ENCODE measurements at places on chromosomes 12 and 14. TPM values are rescaled to one million over a fixed set of nuclear protein-coding genes. Genes with fewer than 3 reads are reported as not detected.

- no peak for DNase-seq
Measured at GRCh38 chr12:131943876-131944275, 5.9 kb upstream of the EP400 start.

- no peak for DNase-seq
Measured at GRCh38 chr14:102914474-102915291, 7.8 kb upstream of the AMN start.

GRCh38 chr12:15527201-15528080 lies 205.1 kb downstream of the PTPRO start:
- peak; percentile 53 for DNase-seq

DNA sequence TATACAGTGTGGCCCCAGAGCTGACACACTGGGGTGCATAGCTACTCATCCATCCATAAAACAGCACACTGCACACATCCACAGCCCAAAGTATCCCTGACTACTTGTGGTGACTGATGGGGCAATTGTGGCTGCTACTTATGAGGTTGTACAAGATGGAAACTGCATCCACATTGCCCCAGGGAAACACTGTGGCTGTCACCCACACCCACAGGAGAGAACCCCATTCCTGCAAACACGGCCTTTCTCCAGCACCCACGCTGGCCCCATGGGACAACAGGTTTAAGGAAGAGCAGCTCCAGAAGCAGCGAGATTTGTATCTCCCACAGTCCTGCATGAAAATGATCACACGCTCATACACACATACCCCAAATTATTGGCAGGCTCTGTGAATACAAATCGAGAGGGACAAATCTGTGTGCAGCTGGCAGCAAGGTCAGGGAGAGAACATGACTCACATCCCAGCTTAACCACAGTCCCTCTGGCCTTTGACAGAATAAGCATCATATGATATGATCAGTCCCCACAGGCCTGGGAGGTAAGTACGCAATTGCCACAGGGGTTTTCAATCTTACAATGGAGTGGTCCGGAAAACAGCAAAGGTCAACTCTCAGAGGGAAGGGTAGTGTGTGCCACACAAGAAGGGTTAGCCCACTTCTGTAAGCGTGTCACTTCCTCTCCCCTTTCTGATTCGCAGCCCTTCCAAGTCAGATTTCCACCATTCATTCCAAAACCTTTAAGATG lies 61.9 kb downstream of the ESR2 start:
- peak; percentile 88 for DNase-seq

GRCh38 chr12:26789731-26790644 lies 43.0 kb downstream of the ITPR2 start:
- peak; percentile 90 for DNase-seq

GRCh38 chr14:99634443-99634842 lies 10.5 kb upstream of the HHIPL1 start:
- no peak for DNase-seq

DNA sequence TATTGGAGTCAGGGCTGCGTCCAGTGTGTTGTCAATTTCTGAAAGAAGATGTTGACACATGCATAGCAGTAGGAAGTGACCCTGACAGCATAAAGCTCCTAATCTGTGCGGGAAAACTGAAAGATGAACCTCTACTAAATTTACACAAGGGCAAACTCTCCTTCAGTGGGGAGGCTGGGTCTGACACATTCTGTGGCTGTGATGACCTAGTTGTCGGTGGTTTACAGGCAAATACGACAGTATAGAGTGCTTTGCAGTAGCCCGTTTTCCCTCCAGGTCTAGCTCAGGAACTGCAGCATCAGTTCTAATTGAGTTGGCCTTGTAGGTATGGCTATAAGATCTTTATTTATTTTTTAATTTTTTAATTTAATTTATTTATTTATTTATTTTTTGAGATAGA lies 14.8 kb upstream of the GABARAPL1 start:
- DNase-seq = no peak

- no peak for DNase-seq
Measured at GRCh38 chr12:91139286-91139685, 28.0 kb upstream of the LUM start.

- no peak for DNase-seq
Measured at GRCh38 chr12:76713986-76714385, 49.9 kb upstream of the ZDHHC17 start.

DNA sequence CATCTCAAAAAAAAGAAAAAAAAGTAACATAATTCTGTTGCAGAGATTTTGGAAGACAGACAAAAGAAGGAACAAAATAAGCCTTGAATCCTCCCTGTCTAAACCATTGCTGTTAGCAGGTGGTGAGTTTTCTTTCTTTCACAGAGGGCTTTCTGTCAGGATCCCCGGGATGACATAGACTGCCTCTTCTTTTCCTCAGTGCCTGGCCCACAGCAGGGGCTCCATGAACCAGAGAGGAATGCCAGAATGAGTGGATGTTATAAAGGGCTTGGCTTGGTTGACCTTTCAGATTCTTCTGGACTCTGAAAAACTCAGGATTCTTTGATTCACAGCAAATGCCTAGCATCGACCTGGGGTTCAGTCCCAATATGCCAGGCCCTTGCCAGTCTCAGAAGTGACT lies 45.8 kb upstream of the CORO1C start:
- no peak for DNase-seq

DNA sequence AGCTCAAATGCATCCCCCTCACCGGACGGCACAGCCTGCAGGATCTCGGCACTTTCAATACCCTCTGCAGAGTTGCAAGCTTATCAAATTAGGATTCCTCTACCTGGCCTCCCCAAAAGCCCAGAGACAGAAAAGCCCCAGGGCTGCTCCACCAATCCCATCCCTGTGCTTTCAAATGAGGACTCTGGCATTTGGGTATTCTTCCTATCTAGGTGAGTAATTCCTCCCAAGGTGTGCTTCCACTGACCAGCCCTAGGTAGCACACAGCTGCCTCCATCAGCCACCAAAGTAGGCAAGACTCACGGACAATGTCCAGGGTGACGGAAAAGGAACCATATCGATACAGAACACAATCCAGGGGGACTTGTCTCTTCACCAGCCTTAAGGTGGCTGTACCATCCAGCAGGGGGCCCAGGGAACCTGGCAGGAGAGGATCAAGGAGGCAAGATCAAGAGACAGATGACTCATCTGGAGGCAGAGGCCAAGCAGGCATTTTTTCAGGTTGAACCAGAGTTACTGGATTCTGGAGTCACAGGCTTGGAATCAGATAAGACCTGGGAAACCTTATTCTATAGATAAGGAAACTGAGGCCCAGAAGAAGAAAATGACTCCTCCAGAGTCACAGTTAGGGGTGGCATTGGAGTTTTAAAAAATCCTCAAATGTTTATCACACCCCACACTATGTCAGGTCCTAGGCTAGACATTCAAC lies 9.9 kb downstream of the PMEL start:
- peak; percentile 95 for DNase-seq

- DNase-seq = no peak
Measured at GRCh38 chr12:3972576-3972975, 99.4 kb upstream of the PARP11 start.

- DNase-seq = no peak
Measured at GRCh38 chr14:100666851-100667250, 59.8 kb upstream of the DLK1 start.

The RNF212B gene
- total RNA-seq = not detected

The TEX22 gene
- total RNA-seq = 0.40 TPM

The AKAP5 gene
- 0.58 TPM for total RNA-seq

The ARHGAP9 gene
- total RNA-seq = not detected

The FAM222A gene
- 11.7 TPM for total RNA-seq

The KRT79 gene
- total RNA-seq = 0.46 TPM

The PIWIL1 gene
- not detected for total RNA-seq

The BHLHE41 gene
- 81.0 TPM for total RNA-seq

The HOXC12 gene
- total RNA-seq = 0.33 TPM

The NPAS3 gene
- total RNA-seq = 1.2 TPM

Measured in PC-3 (cell line).